ENCODE measurements at places on chromosomes 6 and 20.

- DNase-seq: peak; percentile 60
These were observed 23.1 kb upstream of the ZMYND8 start for GRCh38 chr20:47379433-47380150.

- peak; percentile 71 for DNase-seq
These were observed 51.5 kb downstream of the COL19A1 start for GRCh38 chr6:69917834-69918233.

DNA sequence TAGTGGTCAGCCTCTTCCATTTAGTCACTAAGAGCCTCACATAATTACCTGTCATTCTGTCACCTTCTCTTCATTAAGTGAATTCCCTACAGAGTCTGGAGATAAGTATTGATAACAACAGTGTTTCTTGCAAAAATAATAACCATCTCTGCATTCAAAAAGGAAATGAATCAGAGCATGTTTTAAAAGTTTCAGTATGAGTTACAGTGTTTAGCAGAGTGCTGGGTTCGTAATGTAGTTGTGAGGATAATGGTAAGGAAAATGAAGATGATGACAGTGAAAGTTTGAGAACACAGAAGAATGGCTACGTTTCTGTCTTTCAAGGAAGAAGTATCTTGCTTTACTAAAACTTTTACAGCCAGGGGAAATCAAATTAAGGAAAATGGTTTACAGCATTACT, 31.3 kb downstream of the GPRC6A start:
- no peak for DNase-seq

DNA sequence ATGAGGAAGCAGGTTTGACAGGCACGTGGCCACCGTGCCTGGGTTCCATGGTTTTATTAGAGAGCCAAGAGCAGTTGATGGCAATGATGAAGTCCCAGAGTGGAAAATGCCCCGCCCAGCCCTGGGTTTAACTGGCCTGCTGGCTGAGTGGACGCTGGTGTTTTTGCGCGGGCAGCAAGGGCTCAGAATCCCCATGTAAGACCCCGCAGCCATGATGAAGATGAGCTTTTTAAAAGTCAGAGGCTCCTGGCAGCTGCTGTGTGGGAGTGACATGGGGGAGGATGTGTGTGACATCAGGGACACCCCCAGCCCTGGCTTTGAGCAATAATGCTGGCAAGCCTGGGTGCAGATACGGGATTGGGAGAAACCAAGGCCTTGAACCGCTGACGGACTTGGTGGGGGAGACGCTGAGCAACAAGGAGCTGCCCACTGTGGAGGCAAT, 33.0 kb upstream of the SLCO4A1 start:
- DNase-seq: no peak

- no peak for DNase-seq
These were observed 80.0 kb downstream of the SAMD5 start for GRCh38 chr6:147588469-147588868.

DNA sequence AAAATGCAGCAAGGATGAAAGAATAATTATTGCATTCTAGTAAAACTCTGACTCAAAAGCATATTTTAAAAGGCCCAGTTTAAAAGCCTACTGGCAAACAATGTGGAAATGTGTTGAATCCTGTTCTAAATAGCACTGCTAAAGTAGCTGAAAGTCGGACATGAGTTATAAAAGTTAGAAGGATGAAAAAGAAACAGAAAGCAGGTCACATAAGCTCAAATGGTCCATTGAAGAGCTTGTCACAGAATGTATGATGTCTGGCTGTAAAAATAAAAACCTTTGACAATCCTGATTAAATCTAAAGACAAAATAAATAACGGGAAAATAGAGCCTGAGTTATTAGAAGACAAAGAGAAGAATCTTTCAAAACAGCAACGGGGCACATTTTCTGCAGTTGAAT, 218.6 kb upstream of the UFL1 start:
- no peak for DNase-seq

DNA sequence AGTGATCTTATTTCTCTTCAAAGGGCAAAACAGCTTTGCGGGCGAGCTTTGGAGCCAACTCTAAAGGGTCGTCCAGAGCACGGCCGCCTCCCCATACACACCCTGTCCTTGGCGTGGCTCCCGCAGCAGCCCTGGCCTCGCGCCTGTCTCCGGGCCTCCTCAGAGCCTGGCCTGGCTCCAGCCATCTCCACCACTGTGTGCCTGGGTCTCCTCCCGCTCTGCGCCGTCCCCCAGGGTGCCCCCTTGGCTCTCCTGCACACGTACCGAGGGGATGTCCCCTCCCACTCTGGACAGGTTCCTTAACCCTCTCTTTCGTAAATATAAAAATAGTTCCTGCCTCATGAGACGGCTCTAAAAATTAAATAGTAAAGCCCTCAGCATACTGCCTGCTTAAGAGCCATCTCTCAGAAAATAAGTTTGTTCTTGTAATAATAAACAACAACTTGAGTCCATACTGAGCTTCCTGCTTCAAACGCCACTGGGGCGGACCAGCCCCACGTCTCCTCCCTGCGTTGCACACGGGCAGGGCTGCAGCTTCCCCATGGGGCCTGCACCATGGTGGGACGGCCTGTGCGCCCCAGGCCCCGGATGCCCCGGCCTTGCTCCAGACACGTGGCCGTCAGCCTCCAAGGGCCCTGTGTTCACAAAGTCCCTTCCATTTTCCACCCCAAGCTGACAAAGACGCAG, 226.2 kb downstream of the TTLL2 start:
- no peak for DNase-seq

GRCh38 chr6:38033442-38033982, 214.0 kb downstream of the ZFAND3 start:
- DNase-seq: no peak

- DNase-seq: no peak
These were observed 113.4 kb downstream of the DACT2 start for GRCh38 chr6:168206186-168206585.

GRCh38 chr6:21612067-21612745, 18.7 kb downstream of the SOX4 start:
- no peak for DNase-seq

- no peak for DNase-seq
These were observed 248.9 kb upstream of the FOXQ1 start for GRCh38 chr6:1062786-1063545.

DNA sequence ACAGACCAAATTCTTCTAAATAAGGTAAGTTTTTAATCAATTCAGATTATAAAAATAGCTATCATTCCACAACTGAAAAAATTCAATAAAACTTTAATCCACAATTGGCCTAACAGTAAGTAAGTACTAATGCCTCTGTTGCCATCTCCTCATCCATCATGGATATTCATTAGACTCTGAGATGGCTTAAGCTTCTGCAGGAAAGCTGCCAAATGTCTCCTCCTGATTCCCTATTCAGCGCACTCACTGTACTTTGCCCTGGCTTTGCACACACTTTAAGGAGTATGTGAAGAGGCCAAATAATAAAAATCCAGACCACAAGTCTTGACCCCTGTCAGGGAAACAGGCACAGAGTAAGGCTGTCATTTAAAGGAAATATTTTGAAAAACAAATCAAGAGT, 23.6 kb downstream of the PGM3 start:
- no peak for DNase-seq

DNA sequence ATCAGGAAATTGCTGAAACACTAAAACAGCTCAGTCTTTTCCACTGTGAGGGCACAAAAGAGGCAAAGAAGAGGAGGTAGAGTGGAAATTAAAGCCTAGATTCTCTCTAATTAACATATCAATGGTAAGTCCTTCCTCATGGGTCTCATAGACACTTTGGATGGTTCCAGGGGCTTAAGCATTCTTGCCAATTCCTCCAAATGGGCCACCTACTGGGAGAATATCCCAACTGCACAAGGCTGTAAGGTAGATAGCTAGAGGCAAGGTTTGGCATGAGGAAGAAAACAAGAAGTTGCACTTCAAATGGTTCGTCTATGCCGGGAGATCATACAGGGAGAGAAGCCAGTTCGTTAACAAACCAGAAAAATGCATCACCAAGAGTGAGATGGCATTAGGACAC, 107.6 kb upstream of the KHDRBS2 start:
- DNase-seq: no peak
